ENCODE measurements at places on chromosomes 2 and 18. TPM values are rescaled to one million over a fixed set of nuclear protein-coding genes. Genes with fewer than 3 reads are reported as not detected.

- DNase-seq: peak; percentile 85
These were observed 1.9 kb downstream of the PTMA start for GRCh38 chr2:231709981-231710798.

DNA sequence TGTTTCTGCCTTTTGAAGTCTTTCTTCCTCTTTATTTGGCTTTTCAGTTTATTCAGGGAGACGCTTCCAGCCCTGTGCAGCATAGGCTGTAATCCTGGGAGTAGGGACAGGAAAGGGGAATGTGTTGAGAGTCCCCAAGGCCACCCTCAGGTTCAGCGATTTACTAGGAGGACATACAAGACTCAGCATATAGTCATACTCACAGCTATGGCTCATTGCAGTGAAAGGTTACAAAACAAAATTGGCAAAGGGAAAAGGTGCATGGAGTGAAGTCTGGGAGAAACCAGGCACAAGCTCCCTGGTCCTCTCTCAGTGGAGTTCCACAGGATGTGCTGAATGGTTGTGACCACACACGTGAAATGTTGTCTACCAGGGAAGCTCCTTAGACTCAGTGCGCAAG lies 49.6 kb upstream of the ZNF638 start:
- DNase-seq: no peak

DNA sequence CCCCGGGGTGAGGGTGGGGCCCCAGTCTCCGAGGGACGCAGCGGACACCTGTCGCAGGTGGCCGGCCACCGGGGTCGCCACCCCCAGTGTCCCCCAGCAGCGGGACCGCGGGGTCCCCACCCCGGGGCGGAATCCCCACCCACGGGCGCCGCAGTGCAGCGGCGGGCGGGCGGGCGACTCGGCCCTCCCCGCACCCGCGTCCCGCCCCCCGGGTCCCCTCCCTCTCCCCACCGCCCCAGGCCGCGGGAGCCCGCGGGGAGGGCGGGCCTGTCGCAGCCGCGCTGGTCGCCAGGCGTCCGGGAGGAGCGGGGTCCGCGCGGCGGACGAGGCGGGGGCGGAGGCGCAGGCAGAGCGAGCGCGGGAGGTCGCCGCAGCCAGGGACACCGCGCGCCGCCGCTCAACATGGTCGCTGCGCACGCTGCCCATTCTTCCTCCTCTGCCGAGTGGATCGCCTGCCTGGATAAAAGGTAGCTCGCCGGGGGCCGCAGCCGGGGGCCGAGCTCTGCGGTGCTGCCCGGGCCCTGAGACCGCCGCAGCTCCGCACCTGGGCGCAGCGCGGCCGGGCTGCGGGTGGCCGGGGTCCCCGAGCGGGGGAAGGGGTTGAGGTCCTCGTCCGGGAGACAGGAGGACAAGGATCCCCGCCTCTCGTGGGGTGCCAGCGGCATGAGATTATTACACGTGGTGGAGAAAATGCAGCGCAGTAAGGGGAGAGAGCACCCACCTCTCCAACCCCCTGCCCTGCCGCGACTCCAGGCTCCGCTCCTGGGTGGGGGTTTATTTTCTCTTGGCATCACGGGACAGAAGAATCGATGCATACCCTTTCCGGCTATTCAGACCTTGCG lies at the start of gene RAPGEF4:
Gene RAPGEF4 (plus strand): TSS at position 264 of the 842 bp plus-strand sequence. CDS start 139 bp downstream, at position 403.
- no peak for DNase-seq

DNA sequence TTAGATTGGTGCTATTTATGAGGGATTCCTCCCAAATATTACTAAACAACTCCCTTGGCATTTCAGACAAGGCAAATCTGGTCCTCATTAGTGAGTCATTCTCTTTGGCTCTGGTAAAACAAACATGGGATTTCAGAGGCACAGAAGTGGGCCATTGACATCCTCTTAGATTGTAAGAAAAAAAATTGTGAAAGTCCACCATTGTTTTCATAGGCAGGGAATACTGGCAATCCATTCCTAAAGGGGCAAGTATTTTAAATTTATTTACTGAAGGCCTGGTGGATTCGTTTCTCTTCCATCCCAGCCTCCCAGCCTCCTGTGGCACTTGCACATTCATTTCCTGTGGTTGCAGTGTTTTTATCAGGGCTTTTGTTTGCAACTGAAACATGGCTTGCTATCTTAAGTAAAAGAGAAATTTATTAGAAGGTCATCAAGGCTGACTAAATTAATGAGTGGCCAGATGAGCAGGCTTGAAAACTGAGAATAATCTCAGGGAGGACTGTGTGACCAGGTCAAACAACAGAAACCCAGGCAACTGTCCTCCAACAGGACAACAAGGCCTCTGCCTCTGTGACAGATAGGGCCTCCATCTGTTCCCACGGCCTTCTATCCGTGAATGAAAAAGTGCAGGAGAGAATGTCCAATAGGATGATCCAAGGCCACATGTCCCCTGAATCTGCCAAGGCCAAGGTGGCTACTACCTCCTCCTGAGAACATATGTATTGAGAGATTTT lies 23.1 kb upstream of the TNFAIP6 start:
- peak; percentile 78 for DNase-seq

- no peak for DNase-seq
These were observed 86.3 kb upstream of the KCTD1 start for GRCh38 chr18:26634631-26635030.

GRCh38 chr2:8598295-8599165 lies 83.3 kb upstream of the ID2 start:
- peak; percentile 93 for DNase-seq

GRCh38 chr2:231160701-231161100 lies 35.9 kb upstream of the HTR2B start:
- DNase-seq: no peak

- DNase-seq: peak; percentile 25
These were observed 788 bp downstream of the USP14 start for GRCh38 chr18:159037-159652.

DNA sequence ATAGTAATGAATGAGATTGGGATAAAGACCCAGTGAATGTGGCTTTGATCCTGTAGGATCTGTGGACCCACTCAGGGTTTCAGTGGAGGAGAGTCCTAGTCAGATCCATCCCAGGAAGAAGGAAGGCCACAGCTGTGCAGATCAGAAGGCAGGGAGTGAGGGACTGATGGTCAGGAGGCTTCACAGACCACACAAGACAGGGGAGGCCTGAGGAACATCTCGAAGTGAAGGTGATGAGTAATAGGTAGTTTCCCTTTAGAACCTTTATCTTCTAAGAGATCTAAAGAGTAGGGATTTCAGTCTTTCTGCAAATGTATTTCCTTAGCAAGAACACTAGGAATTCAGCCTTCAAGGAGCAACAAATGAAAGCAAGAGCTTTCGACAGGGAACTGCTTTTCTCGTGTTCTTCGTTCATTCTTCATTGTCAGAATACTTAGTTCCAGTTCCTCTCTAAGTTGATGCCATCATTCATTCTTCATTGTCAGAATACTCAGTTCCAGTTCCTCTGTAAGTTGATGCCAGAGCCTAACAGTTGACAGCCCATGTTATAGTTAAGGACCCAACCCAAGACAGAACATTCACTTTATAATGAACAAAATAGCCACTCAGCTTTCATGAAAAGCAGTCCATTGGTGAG lies 150.2 kb upstream of the EPAS1 start:
- DNase-seq: no peak

- DNase-seq: no peak
These were observed 8.7 kb upstream of the SIX3 start for GRCh38 chr2:44932564-44933392.

DNA sequence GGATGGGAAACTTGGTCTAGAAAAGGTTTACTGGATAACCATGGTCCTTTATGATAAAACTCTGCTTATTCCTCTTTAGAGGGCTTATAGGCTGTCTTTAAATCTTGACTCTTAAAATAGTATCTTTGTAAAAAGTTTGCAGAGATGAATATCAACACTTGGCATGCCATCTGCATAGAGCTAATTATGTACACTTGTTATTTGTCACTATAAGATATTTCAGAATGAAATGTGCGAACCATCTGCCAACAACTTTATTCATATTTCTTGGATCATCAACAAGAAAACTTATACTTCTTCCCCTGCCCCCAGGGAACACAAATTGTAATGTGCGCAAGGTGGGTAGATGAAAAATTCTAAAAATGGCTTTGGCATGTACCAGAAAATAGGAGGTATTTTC lies 653.0 kb upstream of the CHAC2 start:
- no peak for DNase-seq

- DNase-seq: no peak
These were observed 776.1 kb downstream of the ERBB4 start for GRCh38 chr2:211762479-211762878.

- peak; percentile 49 for DNase-seq
These were observed 132.2 kb upstream of the ITGB6 start for GRCh38 chr2:160332318-160332717.

DNA sequence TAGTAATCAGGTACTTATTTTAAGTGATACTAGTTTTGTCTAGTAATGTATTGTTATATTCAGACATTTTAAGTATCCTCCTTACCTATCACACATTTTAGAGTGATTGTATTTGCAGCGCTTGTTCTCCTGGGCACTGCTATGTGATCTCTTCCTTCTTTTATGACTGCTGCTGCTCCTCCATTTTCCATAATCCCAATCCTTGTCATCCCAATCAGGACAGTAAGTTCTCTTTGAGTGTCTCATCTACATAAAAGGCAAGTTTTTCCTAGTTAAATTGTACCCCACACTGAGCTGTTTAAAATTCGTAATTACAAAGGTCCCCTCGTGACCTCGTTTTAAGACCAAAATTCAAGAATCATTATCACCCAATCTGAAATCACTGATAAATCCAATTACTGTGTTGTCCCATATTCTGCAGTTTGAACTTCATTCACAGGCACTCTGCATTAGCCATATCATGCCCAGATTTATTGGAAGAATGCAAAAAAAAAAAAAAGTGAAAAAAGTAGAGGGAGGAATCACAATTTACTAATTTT lies 2.8 kb downstream of the CLK1 start:
- DNase-seq: peak; percentile 6

DNA sequence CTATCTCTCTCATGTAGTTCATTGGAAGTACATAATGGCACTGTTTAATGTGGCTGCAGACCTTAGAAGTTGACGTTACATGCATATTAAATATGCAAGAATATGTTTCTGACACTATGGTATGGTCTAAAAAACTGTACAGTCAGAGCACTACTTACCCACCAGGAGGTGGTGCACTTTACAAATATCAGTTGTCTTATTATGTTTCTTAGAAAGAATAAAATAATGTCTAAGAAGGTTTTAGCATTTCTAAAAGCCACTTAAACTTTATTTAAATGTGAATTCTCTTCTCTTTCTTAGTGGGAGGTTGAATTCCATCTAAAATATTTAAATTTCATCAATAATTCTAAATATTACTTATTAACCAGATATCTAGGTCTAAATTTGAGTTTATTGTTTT lies 4.3 kb downstream of the TMEFF2 start:
- peak; percentile 54 for DNase-seq

DNA sequence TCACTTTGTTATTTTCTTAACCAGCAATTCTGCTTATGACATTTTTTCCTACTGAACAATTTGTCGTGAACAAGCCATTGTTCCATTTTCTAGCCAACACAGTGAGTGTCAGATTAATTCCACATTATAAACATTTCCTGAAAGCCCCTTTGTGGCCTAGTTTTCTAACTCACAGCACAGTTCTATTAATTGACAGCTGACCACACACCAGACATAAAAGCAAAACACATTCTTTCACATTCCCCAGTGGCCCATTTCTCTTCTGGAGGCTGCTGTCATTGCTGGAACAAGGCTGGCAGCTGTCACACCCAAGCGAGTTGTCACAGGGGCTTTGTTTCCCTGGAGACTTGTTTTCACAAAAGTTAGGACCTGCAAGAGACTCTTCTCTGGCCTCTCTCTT lies 50.7 kb downstream of the RNF152 start:
- peak; percentile 61 for DNase-seq

DNA sequence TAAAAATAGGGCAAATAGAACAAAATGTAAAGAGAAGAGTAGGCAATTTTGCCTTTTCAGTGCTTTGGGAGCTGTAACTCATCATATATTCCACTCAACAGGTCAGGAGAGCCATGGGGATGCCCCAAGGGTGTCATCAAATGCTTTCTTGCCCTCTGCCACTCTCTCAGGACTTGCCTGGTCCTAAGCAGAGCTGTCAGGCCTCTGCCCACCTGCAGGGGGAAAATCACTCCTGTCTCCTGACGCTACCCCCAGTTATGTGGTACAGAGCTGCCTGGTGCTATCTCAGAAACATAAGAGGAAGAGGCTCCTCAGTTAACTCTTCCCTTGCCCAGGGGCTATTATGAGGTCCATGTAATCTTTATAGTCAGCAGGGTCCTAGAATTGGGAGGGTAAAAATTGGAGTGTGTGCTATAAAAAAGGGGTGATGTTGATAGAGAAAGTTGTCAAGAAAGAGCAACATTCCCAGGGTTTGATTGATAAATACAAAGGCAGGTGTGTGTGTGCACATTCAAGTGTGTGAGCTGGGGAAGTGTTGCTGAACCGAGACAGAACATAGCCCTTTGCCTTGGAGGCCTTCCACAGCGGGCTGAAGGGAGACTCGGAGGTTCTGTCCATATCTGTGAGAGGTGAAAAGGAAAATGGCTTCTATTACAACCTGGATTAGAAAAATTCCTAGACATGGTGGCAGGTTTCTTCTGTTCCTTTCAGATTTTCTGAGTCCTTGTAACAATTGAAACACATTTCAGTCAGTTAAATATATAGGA lies 25.4 kb downstream of the PTPRM start:
- DNase-seq: no peak

DNA sequence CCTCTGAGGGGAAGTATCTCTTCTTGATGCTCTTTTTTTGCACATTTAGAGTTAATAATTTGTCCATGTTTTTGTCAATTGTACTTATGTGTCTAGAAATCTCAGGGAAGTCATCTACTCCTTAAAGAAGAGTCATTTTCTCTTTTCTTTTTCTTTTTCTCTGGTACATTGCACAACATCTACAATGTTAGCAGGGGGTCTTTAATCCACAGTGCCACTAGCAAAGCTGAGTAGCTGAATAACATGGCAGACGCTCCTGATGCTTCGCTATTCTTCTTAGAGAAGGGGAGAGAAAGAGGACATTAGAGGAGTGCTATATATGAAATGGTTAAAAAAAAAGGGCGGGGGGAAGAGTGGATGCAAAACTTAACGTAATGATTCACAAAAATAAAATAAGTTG lies 399.6 kb upstream of the CWC22 start:
- no peak for DNase-seq

DNA sequence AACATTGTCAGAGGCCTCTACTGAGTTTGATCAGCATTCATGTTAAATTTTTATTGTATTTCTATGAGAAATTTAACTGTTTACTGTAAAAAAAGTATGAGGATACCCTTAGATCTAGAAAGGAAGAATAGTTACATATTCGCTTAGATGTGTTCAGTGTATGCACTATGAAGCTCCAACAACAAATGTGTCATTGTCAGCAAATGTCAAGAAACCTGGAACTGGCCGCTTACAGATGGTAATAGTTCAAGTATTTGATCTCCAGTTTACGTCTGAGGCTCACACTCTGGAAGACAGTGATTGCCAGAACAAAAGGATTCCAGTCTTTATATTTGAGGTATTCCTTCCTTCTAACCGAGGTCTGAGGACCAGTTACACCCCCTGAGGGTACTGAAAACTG lies 921.2 kb upstream of the LRRTM1 start:
- no peak for DNase-seq

SPATA3 gene
- not detected for total RNA-seq

COA5 gene
- 29.1 TPM for total RNA-seq

CD8B gene
- total RNA-seq: not detected

HDAC4 gene
- total RNA-seq: 26.8 TPM

NYAP2 gene
- not detected for total RNA-seq

ACMSD gene
- not detected for total RNA-seq

DAW1 gene
- 0.23 TPM for total RNA-seq
